ENCODE measurements at places on chromosomes 12 and 14. TPM values are rescaled to one million over a fixed set of nuclear protein-coding genes. Genes with fewer than 3 reads are reported as not detected.

The MSRB3 gene
- total RNA-seq = not detected

The CHMP4A gene
- total RNA-seq = 69.2 TPM

The FOXN4 gene
- not detected for total RNA-seq

The FAM90A1 gene
- 0.47 TPM for total RNA-seq

The BDKRB1 gene
- not detected for total RNA-seq

The ANG gene
- 4.1 TPM for total RNA-seq

The CLBA1 gene
- 0.97 TPM for total RNA-seq

The CLEC2D gene
- 182 TPM for total RNA-seq

The PCK2 gene
- total RNA-seq = 40.9 TPM

The PLEKHD1 gene
- total RNA-seq = 0.05 TPM

The A2ML1 gene
- total RNA-seq = not detected

The NGB gene
- not detected for total RNA-seq

The RD3L gene
- total RNA-seq = not detected

The CHST11 gene
- 20.0 TPM for total RNA-seq

The OVCH1 gene
- not detected for total RNA-seq

The SLC25A3 gene
- 791 TPM for total RNA-seq

The SLC17A8 gene
- total RNA-seq = not detected

The DEGS2 gene
- total RNA-seq = 3.2 TPM

The TRIAP1 gene
- 33.8 TPM for total RNA-seq

The PTPRQ gene
- total RNA-seq = not detected

The NINJ2 gene
- 1.4 TPM for total RNA-seq

The ACAD10 gene
- 31.4 TPM for total RNA-seq

The MEG3 gene
- total RNA-seq = not detected

The RIPK3 gene
- 11.8 TPM for total RNA-seq

The GUCY2C gene
- total RNA-seq = not detected

The MGAT2 gene
- 30.6 TPM for total RNA-seq

The ADAMTS20 gene
- total RNA-seq = not detected

The TAS2R13 gene
- total RNA-seq = 0.23 TPM

The MYO1H gene
- not detected for total RNA-seq

The CLEC7A gene
- total RNA-seq = not detected

The SDR9C7 gene
- not detected for total RNA-seq

The AQP6 gene
- not detected for total RNA-seq

The TMEM253 gene
- 0.25 TPM for total RNA-seq

The MCRS1 gene
- 70.5 TPM for total RNA-seq

The LTBP2 gene
- total RNA-seq = 0.49 TPM

The RNF212B gene
- total RNA-seq = not detected

The SSTR1 gene
- not detected for total RNA-seq

The OR10G3 gene
- not detected for total RNA-seq

The PGF gene
- not detected for total RNA-seq

The HOXC13 gene
- not detected for total RNA-seq

The LRP1-AS gene
- total RNA-seq = not detected

The FSCB gene
- not detected for total RNA-seq

The KCNK13 gene
- total RNA-seq = not detected

The KLRF1 gene
- total RNA-seq = 0.45 TPM

The CAPZA3 gene
- not detected for total RNA-seq

The RNASE9 gene
- not detected for total RNA-seq

The GARIN6 gene
- total RNA-seq = not detected

The SIX1 gene
- not detected for total RNA-seq

The PRH2 gene
- total RNA-seq = not detected

The SDS gene
- total RNA-seq = not detected

The AKT1 gene
- 111 TPM for total RNA-seq

The PYGL gene
- total RNA-seq = 0.30 TPM

The ANO2 gene
- total RNA-seq = not detected

The POTEG gene
- total RNA-seq = not detected

The NANOG gene
- total RNA-seq = not detected

The RPGRIP1 gene
- total RNA-seq = not detected

The TSPAN9 gene
- total RNA-seq = 0.50 TPM

The ETFBKMT gene
- 1.3 TPM for total RNA-seq

Measured in activated naive CD4-positive, alpha-beta T cell treated with anti-CD3 and anti-CD28 coated beads, Interleukin-2, amount 50 U/mL, for 72 hours (primary cell).